SJSA1 (cell line): ENCODE measurements at places on chromosomes 7 and 10. TPM values are rescaled to one million over a fixed set of nuclear protein-coding genes. Genes with fewer than 3 reads are reported as not detected.
A peak's percentile ranks its signal among the peaks of the same experiment; 100 is the strongest.

LYZL1 gene
- not detected in 2 replicates for total RNA-seq

- peak; percentile 73 for DNase-seq
Observed at GRCh38 chr7:98265841-98266271, 13.8 kb upstream of the TECPR1 start.

GRCh38 chr10:70812814-70813213 lies 2.9 kb upstream of the SGPL1 start:
- no peak for DNase-seq

- DNase-seq: peak; percentile 82
Observed at GRCh38 chr7:97024209-97025129, at the start of gene DLX5. Gene DLX5 (minus strand): TSS chr7:97024831. CDS start chr7:97024623, 208 bp downstream.

GRCh38 chr10:49627644-49628247 lies 13.9 kb downstream of the CHAT start:
- no peak for DNase-seq

DNA sequence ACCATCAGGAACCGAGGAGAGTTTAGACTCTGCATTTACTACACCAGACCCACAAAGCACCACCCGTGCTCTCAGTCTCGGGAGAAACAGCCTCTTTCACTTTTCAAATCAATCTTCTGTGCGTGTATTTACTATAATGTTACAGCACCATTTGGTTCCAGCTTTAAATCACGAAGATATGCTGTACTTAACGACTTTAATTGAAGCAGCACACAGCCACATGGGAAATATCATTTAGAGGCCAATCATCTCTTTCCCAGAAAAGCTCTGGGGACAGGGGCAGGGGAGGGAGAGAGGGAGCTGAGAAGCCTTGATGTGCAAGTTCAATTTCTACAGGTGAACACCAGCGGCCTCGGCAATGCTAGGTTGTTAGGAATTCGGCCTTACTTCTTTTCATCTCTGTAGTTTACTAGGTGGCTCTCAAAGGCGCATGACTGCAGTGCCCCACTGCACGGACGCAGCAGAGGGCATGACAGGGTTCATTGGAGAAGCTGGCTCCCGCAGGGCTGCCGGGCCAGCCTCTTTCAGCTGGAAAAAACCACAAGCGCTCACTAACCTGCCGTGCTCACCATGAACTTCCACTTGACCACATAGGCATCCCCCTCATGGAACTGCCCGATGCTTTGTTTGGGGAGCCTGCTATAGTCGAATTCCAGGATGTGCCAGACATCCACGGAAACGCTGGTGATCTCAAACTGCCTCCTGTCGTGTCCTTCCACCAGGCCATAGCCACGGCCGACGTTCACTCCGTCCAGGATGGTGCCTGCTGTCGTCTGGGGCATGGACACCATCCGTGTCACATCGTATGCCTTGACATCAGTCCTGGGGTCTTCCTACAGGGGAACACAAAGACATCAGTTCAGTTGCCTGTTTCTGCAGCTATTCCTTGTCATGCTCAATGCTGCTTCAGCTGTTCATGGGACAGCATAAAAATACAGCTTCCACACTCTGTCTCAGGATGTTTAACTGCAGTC lies 154.5 kb downstream of the SVIL start:
- no peak for DNase-seq

DNA sequence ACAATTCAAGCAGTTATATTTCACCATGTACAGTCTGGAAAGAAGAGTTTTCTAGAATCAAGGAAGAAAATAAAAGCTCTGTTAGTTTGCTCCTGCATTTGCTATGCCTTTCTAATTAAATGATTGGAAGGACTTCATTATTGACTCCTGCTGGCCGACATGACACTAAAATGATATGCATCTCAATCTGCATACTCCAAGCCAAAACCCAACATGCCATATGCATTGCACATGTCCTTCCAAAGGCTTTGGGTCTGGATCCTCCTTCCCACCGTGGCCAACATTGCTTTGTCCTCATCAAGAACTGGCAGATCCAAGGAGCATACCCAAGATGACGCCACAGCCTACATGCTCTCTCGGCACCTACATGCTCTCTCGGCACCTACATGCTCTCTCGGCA lies 46.5 kb downstream of the PAXIP1 start:
- no peak for DNase-seq

MSMB gene
- not detected in 2 replicates for total RNA-seq

DNA sequence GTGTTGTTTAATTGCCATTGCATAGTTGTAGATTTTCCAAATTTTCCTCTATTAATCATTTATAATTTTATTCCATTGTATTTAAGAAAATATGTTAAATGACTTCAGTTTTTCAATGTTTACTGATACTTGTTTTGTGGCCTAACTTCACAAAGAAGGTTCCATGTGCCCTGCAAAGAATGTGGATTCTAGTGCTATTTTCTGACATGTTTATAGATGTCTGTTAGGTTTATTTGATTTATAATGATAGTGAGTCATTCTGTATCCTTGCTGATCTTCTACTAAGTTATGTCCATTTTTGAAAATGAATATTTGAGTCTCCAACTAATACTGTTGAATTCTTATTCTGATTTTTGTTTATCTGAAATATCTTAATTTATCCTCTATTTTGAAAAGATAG lies 369.0 kb downstream of the MAGI2 start:
- DNase-seq: no peak

DNA sequence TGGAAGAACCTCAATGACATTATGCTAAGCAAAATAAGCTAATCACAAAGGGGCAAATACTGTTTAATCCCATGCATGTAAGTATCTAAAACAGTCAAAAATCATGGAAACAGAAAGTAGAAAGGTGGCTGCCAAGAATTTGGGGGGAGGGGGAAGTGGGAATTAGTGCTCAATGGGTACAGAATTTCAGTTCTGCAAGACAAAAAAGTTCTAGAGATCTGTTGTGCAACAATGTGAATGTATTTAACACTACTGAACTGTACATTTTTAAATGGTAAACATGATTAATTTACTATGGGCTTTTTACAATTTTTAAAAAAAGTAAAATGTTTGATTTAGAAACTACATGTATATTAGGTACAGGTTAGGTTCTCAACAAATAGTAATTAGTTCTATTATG lies 11.9 kb downstream of the EZH2 start:
- no peak for DNase-seq

DNA sequence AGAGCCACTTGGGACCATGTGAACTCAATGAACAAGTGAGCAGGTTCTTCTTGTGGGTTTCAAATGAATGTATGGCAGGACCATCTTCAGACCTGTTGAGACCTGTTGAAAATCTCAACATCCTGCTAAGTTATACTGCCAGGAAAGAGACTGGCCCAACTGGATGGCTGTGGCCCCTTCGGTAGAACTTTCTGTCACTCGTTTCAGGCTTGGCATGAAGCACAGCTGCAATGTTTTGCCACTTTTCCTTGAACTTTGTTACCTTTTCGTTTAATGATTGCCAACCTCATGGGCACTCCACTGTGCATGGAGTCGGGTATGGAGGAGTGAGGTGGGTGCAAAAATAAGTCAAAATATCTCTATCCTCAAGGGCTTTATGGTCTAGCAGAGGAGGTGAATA lies 36.7 kb upstream of the SLC35B4 start:
- no peak for DNase-seq

AKR1C4 gene
- not detected in 2 replicates for total RNA-seq

GRCh38 chr7:92276460-92276864 lies 30.7 kb downstream of the ANKIB1 start:
- no peak for DNase-seq

SH2D4B gene
- 0.08 TPM in 1 of 2 replicates, not detected in the other for total RNA-seq

DNA sequence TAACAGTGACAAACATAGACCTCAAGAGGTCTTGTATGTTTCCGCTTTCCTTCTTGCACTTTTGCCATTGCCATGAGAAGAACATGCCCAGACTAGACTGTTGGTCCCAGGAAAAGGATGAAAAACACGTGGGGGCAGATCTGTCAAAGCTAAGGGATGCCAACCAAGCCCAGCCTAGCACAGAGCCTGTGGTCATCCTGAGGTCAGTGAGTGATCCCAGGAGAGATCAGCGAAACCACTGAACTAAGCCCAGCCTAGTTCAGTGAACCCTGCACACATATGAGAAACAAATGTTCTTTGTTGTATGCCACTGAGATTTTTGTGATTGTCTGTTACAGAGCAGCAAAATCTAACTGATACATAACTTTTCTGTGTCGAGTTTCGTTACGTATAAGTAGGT lies 718.8 kb downstream of the MAGI2 start:
- no peak for DNase-seq

- no peak for DNase-seq
Observed at GRCh38 chr7:140476698-140477261, 2.5 kb downstream of the MKRN1 start.

CASTOR2 gene
- total RNA-seq: 0.56 and 1.8 TPM in 2 replicates

DNA sequence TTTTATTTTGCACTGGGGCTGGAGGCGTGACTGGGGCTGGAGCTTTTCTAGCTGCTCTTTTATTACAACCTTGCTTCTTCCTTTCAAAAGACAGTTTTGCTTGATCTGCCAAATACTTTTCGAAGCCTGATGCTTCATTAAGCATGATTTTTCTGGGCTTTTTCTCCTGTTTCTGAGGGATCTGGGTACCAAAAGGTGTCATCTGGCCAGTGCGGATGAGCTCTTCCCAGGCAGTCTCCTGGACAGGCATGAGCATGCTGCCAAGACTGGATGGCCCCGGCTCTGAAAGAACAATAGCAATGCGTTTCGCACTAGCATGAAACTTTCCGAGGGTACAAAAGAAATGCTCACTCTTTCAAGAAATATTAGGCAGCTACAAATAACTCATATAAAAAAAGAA lies 14.4 kb downstream of the ERCC6 start:
- DNase-seq: no peak

- DNase-seq: no peak
Observed at GRCh38 chr7:36107926-36108631, 45.0 kb upstream of the EEPD1 start.

DNA sequence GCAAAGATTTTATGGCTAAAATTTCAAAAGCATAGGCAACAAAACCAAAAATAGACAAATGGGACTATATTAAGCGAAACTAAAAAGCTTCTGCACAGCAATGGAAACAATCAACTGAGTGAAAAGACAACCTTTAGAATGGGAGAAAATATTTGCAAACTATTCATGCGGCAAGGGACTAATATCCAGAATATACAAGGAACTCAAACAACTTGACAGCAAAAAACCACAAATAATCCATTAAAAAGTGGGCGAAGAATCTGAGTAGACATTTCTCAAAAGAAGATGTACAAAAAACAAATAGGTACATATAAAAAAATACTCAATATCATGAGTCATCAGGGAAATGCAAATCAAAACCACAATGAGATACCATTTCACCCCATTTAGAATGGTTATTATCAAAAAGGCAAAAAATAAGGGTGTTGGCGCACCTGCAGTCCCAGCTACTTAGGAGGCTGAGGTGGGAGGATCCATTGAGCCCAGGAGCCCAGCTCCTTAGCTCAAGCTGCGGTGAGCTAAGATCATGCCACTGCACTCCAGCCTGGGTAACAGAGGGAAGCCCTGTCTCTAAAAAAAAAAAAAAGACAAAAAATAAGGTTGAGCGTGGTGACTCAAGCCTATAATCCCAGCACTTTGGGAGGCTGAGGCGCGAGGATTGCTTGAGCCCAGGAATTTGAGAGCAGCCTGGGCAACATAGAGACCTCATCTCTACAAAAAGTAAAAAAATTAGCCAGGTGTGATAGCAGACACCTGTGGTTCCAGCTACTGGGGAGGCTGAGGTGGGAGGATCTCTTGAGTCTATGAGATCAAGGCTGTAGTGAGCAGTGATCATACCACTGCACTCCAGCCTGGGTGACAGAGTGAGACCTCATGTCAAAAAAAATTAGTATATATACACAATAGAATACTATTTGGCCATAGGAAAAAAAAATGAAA lies 4.2 kb upstream of the CCM2 start:
- no peak for DNase-seq

GRCh38 chr7:138097064-138097741 lies 20.9 kb downstream of the AKR1D1 start:
- DNase-seq: no peak

DNA sequence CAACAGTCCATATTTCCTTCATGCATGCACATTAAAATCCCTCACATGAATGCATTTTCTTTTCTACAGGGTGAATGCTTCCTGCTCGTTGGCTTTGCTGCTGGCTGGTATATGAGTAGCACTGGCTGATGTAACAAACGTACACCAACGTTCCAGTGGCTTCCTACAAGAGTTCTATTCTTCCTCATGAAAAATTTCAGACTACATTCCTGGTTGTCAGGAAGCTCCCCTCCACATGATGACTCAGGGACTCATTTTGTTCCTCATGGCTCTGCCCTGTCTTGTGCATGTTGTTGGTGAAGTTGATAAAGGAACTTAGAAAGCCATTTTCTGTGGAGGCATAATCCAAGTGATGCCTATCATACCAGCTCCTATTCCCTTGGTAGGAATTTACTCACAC lies 470.7 kb upstream of the KLF6 start:
- no peak for DNase-seq

GRCh38 chr7:30925913-30926312 lies 14.3 kb downstream of the AQP1 start:
- peak; percentile 28 for DNase-seq

HOXA1 gene
- total RNA-seq: 2.0 and 5.8 TPM in 2 replicates

GRCh38 chr10:91589015-91589657 lies 43.7 kb downstream of the PPP1R3C start:
- DNase-seq: peak; percentile 62

GRCh38 chr7:42192851-42193461 lies 44.1 kb downstream of the GLI3 start:
- peak; percentile 42 for DNase-seq

- no peak for DNase-seq
Observed at GRCh38 chr10:19922236-19922963, 106.2 kb downstream of the PLXDC2 start.

GRCh38 chr10:118590334-118590733 lies 5.1 kb downstream of the PRLHR start:
- no peak for DNase-seq

DNA sequence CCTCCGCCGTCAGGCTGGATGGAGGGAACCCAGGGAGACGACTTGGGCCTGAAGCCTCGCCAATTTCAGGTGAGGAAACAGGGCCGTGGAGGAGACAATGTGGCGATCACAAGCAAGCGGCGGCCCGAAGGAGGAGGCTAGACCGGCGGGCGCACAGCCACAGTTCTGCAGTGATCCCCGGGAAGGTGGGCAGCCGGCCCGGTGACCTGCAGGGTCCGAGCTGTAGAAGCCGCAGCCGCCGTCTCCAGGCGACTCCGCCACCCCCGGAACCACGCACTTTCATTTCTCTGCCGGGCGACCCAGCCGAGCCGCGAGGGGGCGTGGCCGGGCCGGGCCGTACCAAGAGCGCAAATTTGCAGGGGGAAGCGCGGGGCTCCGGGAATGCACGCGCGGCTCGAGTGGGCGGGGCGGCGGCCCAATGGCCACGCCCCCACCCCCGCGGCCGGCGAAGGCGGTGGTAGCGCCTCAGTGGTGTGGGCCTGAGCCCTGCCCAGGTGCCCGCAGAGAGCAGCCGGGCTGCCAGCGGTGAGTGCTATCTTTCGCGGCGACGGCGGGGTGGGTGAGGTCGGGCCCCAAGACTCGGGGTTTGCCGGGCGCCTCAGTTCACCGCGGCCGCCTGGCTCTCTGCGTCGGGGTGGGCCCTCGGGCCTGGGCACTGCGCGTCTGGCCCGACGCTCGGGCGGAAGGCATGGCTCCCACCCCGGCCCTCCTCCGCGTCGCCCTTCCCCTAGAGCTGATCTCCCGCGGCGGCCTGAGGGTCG lies at the start of gene POR:
Gene POR, plus strand, starts transcription at position 501 of the 761 bp plus-strand sequence. CDS start 38,847 bp downstream, outside the sequence.
- DNase-seq: peak; percentile 91
